ENCODE measurements at places on chromosomes 16 and 17. TPM values are rescaled to one million over a fixed set of nuclear protein-coding genes. Genes with fewer than 3 reads are reported as not detected.

GRCh38 chr17:83150369-83151055 lies 71.1 kb downstream of the METRNL start:
- DNase-seq: no peak

GRCh38 chr17:39994448-39994847 lies 13.8 kb downstream of the PSMD3 start:
- DNase-seq: no peak

GRCh38 chr17:29546830-29547229 lies 20.0 kb downstream of the ABHD15 start:
- DNase-seq: no peak

Gene ARL17B
- total RNA-seq: 13.1 TPM

Gene KRT31
- total RNA-seq: not detected

Gene CPD
- total RNA-seq: 61.6 TPM

- peak; percentile 15 for DNase-seq
Measured at GRCh38 chr17:70855401-70856054, 686.2 kb downstream of the KCNJ2 start.

DNA sequence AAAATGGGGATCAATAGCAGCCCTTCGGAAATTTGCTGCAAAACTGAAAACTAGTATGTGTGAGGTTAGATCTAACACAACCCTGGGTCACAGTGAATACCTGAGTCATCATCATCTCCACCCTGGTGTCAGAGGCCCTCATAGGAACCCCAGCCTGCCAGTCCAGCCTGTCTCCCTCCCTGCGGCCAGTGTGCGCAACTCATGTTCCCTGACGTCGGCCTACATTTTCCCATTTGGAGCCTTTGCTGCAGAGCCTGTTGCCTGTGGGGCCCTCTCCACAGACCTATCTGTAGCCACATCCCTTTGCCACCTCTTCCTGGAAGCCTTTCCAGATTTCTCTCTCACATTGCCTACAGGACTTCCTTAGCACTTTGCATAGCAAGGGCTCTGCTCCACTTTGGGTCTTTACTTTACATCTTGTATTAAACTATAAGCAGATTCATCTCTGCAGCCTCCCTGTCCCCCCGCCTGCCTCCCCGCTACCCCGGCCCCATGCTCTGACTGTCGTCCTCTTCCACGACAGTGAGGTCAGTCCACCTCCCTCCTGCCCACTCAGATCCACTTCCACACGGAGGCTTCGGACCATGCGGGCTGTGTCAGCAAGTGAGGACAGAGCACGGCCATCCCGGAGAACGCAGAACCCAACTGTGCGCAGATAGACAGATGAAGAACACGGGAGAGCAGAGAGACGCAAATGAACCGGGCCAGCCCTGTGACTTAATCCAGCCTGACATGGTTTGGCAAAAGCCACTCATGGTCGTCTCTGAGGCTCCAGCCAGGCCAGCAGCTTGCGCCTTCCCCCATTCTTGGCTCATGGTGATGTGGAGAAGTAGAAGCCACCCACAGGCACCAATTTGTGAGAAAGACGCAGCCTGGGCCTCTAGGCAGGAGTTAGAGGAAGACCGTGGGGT lies 31.0 kb downstream of the NGFR start:
- DNase-seq: no peak

GRCh38 chr16:28103516-28104170 lies 40.1 kb upstream of the GSG1L start:
- DNase-seq: no peak

Gene JPT1
- 336 TPM for total RNA-seq

DNA sequence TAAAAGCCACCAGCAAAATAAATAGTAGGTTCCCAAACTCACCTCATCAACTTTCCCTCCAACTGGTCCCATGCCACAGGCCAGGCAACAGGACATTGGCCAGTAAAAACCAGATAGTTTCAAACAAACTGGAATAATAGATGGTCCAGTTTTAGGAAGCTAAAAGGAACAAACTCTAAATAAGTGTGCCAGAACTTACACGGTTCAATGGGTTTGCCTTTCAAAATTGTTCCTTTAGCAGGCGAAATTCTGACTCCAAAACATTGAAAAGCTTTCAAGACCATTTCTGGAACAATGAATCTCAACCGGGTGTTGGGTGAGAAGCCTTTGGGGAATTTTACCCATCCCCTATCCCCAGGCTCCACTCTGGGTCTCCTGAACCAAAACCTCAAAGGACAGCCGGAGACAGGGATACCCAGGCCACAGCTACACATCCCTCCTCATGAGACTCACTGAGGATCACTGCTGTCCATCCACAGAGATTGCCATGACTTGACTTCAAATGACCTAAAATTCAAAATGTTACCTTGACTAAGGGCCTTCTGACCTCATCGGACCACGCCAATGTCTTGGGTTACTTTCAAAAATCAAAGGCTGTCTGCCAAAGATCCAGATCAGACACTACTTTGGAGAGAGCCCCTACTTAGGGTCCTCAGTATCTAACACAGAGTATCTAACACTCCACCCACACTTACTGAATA lies 13.0 kb downstream of the AXIN2 start:
- no peak for DNase-seq

DNA sequence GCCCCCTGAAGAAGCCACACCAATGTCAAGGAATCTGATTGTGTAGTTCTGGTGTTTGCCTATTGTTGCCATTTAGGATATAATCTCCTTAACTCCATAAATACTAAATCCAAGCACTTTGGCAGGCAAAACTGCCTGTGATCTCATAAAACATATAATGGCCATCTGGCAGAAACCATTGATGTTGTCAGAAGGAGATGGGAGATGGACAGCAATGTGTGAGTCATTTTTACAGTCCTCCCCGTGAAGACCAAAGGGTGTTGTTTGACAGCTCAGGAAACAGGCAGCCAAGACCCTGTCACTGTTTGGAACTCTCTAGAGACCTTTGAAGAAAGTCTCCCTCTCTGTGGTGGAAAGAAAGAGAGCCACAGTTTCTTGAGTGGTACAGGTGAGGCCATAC lies 454.1 kb downstream of the HS3ST3B1 start:
- peak; percentile 61 for DNase-seq

Measured in RPMI7951 (cell line).